Stimulated activated CD4-positive, alpha-beta T cell treated with anti-CD3 and anti-CD28 coated beads, TNF-alpha, amount 100 ng/mL, for 4 hours (primary cell): ENCODE measurements at places on chromosomes 2 and 18.

DNA sequence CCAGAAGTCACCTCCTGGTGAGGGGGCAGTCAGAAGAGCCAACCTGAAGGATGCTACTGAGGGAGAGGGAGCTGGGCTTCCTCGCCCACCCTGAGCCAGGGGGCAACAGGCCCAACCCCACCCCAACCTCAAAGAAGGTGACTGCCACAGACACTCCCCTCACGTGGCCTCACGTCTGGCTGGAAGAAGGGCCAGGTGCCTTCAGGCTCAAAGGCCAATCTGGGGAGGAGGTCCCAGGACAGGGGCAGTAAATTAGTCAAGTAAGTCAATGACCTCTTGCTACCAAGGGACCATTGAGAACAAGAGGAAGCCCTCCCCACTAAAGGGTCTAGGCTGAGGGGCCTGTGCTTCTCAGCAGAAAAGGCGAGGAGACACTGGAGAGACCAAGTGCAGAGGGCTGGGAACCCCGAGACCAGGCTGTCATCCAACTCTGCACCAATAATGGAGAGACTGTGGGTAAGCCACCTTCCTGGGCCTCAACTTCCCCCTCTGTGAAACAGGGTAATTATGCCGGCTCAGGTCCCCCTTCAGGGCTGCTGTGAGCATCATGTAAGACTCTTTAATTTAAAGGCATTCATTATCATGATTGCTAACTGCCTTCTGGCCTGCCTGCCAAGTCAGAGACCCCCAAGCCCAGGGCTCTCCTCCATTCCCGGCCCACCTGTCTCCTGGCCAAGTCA is 20.2 kb upstream of the TNS1 start:
- no peak for DNase-seq

DNA sequence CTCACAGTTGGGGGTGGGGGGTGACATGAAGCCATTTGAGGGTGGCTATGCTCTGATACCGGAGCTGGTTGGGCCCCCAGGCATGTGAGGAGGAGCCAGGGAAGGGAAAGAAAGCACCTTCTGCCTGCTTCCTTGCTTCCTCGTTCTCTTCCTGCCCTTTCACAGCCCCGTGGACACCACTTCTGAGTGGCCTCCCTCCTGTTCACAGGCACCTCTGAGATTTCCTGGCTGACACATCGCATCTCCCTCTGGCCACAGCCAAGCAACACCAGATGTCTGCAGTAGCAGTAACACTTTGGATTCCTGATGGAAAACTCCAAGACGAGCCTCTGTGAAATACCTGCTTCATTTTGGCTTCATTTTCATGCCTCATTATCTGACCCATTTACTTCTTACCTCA is 64.7 kb upstream of the ST3GAL5 start:
- DNase-seq = no peak

DNA sequence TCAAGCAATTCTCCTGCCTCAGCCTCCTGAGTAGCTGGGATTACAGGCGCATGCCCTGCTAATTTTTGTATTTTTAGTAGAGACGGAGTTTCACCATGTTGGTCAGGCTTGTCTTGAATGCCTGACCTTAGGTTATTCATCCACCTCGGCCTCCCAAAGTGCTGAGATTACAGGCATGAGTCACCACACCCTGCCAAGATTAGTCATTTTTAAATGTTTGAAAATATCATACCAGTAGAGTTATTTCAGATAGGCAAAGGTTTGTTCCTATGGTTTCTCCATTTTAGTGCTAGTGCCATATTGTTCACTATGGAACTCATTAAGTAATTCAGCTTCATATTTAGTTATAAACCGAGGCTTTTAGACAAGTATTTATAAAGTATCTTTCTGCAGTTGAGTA is 52.3 kb downstream of the HIBCH start:
- no peak for DNase-seq

- no peak for DNase-seq
Measured at GRCh38 chr2:196170213-196170605, 1.2 kb downstream of the STK17B start.

DNA sequence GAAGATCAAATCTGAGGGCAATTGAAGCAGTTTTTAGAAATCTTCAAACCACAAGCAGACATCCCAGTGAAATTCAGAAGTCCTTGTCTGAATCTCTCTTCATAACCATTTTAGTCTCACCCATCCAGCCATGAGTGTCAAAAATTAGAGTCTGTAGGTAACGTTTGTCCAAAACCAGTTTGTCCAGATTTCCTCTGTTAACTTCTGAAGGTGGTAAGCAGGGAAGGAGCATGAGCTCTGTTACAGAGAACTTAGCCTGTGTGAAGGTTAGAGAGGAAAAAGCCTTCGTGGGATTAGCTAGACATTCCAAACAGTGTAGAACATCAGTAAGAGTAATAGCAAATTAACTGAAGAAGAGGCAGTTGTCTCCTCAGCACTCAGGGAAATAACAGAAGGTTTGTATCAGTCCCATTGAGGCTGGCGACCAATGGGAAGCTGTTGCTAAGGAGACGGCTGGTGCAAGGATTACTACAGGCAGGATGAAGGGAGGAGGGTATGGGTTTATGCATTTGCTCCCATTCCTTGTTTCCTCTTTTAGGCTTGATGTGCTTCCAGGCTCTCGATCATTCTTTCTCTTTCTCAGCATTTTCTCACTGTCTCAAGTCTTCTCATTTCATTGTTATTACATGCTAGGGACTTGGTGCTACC is 8.7 kb upstream of the GPR155 start:
- no peak for DNase-seq

- no peak for DNase-seq
Measured at GRCh38 chr18:75538727-75539126, 111.2 kb upstream of the SMIM21 start.

- DNase-seq = no peak
Measured at GRCh38 chr2:45275806-45276205, 266.6 kb upstream of the SIX2 start.

GRCh38 chr2:25655316-25655715 is 18.1 kb downstream of the DTNB start:
- DNase-seq = no peak

DNA sequence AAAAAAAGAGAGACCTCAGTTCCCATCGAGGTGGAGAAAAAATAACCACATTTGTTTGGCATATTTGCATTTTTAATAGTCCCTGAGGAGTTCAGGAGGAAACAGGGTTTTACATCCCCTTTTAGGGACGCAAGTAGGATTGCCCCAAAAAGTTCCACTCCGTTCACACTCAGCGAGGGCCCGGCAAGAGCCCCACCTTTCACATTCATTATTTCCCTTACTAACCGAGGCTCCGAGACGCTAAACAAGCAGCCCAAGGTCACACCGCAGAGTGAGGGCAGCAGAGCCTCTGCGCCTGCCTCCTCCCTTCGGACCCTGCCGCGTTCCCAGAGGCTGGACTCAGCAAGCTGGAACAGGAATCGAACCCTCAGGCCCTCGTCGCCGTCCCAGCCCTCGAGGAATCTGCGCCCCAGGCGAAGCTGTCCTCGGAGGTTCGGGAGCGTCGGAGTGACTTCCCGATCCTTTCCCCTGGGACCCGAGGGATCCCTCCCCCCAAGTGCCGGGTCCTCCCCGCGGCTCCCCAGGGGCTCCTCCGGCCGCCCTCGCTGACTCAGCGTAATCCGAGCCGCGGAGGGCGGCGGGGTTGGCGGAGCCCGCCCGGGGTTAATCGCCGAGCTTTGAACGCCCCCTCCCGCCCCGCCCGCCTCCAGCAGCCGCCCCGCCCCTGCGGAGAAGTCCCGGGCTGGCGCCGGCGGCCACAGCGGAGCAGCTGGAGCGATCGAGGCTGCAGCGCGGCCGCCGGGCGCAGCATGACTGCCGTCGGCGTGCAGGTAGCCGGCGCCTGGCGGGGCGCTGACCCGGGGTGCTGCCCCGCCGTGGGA is at the start of gene TMEM37:
Gene TMEM37, plus strand, starts transcription at position 700 of the 821 bp plus-strand sequence. Its CDS starts 50 bp downstream, at position 750.
- no peak for DNase-seq

GRCh38 chr18:923144-923866 is 18.6 kb downstream of the ADCYAP1 start:
- DNase-seq = no peak

- no peak for DNase-seq
Measured at GRCh38 chr2:212843409-212844199, 305.0 kb upstream of the ERBB4 start.

- DNase-seq = no peak
Measured at GRCh38 chr2:86476092-86476491, 34.9 kb downstream of the KDM3A start.

- no peak for DNase-seq
Measured at GRCh38 chr2:8661736-8662135, 20.1 kb upstream of the ID2 start.

GRCh38 chr2:191693166-191693565 is 15.2 kb downstream of the NABP1 start:
- DNase-seq = no peak

DNA sequence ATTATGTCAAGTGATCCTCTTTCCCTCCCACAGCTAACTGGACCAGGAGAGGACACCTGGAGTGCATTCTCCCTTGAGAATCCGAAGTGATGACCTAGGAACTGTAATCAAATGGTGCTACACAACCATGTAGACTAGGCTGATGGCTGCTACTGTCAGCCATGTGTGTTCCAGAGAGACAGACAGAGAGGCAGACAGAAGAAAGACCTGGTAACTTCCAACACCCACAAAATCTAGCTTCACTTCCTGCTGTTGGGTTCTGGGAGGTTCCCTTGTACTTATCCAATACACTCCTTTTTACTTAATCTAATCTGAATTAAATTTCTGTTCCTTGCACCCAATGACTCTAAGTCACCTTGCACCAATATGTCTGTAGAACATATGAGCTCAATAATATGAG is 72.3 kb downstream of the AAK1 start:
- no peak for DNase-seq

DNA sequence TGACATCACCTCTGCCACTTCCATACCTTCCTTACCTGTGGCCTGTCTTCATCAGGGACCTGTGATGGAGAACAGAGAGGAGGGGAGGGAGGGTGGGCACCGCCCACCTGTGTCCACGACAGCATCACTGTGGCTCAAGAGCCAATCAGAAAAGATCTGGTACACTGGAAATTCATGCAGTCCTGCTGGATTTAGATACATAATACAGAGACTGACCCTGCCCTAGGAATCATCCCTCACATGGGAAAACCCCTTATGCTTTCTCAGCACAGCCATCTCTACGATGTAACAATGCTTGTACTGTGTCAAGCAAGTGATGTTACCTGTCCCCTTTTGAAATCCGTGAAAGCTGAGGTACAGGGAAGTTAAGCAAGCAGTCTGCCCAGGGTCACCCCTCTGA is 145.6 kb upstream of the EPAS1 start:
- no peak for DNase-seq

DNA sequence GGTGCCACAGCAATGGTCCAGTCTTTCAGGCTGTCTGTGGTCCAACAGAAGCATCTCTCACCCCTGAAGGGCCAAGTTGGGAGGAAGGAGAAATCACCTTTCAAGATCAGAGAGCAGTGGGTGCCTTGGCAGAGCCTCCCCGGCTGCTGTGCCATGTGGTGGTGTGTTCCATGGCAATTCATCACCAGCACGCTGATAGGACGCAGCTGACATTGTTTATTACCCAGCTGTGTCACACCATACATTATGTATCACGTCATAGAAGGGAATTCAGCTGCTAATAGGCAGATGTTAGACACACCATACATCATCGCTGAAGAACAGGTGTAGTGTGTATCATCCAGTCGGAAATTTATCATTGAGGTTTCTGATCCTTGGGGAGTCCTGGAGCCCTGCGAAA is 29.6 kb upstream of the RPL31 start:
- no peak for DNase-seq

GRCh38 chr2:101330253-101330933 is 21.9 kb upstream of the RNF149 start:
- no peak for DNase-seq

GRCh38 chr2:122660786-122661634 is 905.6 kb downstream of the TSN start:
- no peak for DNase-seq

DNA sequence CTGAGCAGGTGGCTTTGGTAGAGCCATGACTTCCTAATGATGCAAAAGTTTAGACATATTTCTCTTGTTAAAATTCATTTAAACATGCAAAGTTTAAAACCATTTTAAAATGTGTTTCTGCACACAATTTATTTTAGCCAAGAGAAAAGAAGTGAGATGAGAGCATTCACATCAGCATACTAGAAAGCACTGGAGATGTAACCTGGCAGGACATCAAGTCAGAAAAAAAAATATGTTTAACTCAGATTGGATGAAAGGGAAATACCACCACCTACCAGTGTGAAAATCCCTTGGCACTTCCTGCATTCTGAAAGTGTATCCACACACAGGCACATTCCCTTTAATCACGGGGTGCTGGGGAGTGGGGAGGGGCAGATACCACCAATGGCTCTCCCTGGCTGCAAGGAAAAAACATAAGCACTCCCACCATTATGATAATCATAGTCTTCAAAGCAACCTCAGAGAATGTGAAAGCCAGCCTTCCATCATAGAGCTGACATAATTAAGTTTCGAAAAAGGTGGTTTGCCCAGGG is 25.0 kb downstream of the DNER start:
- DNase-seq = no peak

DNA sequence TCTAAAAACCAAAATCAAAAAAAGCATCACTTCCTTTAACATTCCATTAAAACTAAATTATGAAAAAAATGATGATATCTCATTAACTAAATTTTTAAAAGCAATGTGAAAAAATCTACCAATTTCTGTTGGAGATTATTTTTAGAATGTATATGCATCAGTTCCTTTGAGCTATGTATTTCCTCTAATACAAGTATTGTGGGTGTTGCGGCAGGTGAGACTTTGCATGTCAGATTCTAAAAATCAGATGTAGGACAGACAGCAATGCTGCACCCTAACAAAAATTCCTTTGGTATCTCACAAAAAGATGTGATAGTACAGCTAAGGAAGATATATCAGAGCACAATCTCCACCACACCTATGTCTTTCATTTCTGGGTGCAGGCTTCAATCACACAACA is 6.8 kb downstream of the MBD2 start:
- no peak for DNase-seq

GRCh38 chr2:127511917-127512316 is 14.4 kb downstream of the IWS1 start:
- no peak for DNase-seq

GRCh38 chr2:201171259-201171814 is 11.6 kb upstream of the CASP10 start:
- DNase-seq = no peak

- no peak for DNase-seq
Measured at GRCh38 chr2:20624156-20624883, 26.6 kb downstream of the HS1BP3 start.

DNA sequence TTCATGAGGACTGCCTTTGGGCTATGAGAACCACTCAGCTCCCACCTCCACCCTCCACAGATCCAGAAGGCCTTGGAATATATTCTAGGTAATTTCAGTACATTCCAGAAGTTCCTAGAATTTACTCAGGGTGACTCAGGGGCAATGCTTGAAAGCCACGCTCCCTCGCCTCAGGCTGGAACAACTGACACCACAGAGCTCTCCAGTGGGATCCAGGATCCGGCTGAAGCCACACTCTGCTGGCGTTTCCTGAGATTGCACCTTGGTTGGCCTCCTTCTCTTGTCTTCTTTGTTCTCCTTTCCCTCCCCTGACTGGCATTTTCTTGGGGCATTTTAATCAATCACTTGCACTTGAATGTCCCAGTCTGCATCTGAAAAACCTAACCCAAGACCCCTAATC is 92.6 kb upstream of the KCNE4 start:
- no peak for DNase-seq
